Renal cortical epithelial cell (primary cell): ENCODE measurements at places on chromosomes 6 and 20. TPM values are rescaled to one million over a fixed set of nuclear protein-coding genes. Genes with fewer than 3 reads are reported as not detected.

Gene HRH3
- not detected in 2 replicates for total RNA-seq

DNA sequence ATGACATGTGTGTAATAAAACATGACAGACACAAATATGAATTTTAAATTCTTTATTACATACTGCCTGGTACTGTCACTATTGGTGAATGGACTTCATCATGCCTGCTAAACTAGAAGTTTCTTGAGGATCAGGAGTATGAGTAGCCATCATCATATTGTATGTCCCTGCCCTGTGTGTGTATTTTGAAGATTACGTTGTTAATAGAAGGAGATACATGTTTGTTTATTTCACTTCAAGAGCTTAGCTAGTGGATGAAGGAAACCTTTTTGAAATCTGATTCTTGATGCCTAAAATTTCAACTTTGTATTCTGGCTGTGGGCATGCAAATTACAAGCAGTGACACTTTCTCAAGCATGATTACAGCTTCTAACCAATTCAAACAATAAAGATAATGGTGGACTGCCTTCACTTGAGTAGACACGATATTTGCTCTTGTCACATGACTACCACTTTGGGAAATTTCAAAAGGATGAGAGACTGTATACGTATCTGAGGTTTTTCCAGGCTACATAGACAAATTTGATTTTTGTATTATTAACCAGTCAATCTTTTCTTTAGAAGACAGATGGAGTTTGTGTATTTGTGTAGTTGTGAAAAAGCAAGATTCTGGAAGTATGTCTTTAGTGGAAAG is 3.5 kb downstream of the TBPL1 start:
- DNase-seq, result no peak

Gene PSMB9
- 8.3 and 52.1 TPM in 2 replicates for total RNA-seq

Gene AIF1
- not detected in 2 replicates for total RNA-seq

DNA sequence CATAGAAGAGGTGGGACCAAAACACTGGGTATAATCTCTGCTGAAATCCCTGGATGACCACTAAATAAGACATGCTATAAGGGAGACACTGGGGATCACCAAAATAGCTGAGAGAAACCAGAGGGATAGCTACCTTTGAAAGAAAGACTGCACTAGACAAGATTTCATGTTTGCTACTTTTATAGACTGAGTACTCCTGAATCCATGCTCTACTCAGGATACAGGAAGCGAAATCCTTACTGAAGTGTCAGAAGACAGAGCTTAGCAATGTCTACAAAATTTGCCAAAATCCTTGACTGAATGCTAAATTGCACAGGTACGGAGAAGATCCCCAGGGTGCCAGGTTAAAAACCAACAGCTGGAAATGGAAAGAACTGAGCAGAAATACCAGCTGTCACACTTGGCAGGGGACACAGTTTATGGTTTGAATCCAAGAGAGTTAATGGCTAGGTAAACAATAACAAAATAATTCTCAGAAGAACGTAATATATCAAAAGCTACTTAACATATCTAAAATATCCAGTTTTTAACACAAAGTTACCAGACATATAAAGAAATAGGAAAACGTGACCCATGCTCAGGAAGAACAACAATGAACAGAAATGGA is 125.4 kb downstream of the MAN1A1 start:
- DNase-seq, result no peak

DNA sequence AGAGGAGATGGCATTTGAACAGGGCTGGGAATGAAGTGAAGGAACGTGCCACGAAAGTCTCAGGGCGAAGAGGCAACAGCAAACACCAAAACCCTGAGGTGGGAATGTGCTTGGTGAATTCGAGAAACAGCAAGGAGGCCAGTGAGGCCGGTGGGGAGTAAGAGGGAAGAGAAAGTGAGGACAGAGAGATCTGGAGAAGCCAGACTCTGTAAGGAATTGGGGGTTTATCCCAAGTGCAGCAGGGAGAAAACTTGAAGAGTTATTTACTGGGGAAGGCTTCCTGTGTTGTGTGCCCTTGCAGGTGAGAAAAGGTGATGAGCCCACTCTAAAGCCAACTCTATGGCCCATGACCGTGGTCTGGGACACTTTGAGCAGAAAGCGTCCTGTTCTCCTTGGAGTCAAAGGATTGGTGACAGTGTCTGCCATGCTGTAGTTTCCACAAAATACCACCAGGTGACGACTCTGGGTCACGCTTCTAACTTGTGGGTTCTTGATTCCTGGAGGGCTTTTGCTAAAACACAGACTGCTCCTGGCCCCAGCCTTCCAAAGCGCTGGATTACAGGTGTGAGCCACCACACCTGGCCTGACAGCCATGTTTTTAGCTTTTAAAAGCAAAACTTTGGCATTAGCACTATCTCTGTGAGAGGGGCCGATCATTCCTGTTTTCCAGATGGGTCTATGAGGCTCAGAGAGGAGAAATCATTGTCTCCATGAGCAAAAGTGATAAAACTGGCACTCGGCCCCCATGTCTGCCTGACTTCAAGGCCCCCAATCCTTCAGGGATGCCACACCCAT is 18.0 kb upstream of the CSNK2A1 start:
- peak; percentile 61 for DNase-seq

DNA sequence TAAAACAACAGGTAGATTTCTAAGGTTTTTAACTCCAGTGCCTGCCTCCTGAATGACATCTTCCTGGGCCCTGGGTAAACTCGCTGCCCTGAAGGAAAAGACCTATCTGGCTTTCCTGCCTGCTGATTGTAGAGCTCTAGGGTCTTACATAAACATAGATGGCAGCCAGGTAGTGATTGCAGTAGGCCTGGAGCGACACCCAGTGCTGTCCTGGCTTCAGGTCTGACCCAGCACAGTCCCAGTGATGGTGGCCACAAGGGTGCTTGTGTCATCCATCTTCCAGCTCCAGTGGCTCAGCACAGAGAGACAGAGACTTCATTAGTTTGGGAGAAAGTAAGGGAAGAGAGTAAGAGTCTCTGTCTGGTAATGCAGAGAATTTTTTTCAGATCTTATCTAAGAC is 542.9 kb upstream of the IMPG1 start:
- no peak for DNase-seq

Gene CAGE1
- 0.17 TPM in 1 of 2 replicates, not detected in the other for total RNA-seq

DNA sequence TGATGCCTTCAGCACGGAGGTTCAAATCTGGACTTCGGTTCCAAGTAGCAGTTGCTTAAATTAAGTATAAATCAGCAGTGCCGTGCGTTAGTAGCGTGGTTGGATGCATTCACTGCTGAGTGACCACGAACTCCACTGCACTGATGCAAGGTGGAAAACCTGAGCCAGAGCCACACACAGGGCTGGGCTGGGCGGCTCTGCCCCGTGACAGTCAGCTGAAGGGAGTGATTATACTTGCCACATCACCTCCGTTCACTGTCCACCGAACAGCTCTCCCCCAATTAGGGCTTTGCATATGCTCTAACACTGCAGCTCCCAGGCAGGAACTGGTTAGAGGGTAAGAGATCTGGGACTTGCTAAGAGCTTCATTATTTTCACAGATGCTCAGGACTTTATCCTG is 22.2 kb downstream of the PPP1R3G start:
- DNase-seq, result no peak

GRCh38 chr6:111949546-111949945 is 76.3 kb upstream of the FYN start:
- DNase-seq, result no peak

Gene SLC17A9
- 0.65 and 3.3 TPM in 2 replicates for total RNA-seq

Gene CDH22
- not detected in 2 replicates for total RNA-seq

GRCh38 chr6:12414096-12414675 is 124.0 kb downstream of the EDN1 start:
- peak; percentile 12 for DNase-seq

DNA sequence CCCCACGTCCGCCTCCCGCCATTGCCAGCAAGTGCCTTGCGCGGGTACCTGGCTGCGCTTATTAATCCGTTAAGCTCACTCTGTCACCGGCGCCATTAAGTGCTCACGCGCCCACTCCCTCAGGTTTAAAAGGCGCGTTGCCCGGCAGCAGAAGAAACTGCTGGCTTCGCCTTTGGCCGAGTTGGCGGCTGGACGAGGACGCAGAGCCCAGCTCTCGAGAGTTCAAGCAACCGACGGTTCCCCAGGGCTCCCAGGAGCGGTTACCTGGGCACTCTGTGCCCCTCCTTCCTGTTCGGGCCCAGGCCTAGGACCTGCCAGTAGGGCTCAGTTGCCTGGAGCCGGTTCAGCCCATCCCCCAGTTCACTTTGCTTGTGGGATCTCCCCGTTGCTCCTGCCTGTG is at the start of gene GGTLC1:
GGTLC1 (minus strand) TSS at position 219 of the 400 bp plus-strand sequence. CDS start 2,168 bp downstream, outside the sequence.
- DNase-seq, result no peak

DNA sequence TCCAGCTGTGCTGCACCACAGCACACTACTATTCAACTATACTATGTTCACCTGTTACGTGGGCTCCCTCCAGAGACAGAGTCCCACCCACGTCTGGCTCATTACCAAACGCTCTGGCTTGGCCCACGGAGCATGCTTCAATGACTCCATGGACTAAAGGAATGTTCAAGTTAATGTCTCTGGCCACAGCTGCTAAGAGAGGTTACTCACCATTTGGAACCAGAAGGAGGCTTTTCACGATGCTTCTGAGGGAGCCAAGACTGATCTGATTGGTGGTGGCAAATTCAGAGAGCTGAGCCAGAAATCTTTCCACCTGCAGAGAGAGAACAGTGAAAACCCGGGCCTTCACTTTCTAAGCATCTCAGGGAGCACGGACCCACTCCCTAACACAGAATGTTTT is 15.6 kb downstream of the COMMD7 start:
- peak; percentile 98 for DNase-seq

GRCh38 chr6:97702248-97702647 is 419.2 kb upstream of the MMS22L start:
- DNase-seq, result no peak

GRCh38 chr6:35230498-35230897 is 16.7 kb downstream of the SCUBE3 start:
- no peak for DNase-seq

DNA sequence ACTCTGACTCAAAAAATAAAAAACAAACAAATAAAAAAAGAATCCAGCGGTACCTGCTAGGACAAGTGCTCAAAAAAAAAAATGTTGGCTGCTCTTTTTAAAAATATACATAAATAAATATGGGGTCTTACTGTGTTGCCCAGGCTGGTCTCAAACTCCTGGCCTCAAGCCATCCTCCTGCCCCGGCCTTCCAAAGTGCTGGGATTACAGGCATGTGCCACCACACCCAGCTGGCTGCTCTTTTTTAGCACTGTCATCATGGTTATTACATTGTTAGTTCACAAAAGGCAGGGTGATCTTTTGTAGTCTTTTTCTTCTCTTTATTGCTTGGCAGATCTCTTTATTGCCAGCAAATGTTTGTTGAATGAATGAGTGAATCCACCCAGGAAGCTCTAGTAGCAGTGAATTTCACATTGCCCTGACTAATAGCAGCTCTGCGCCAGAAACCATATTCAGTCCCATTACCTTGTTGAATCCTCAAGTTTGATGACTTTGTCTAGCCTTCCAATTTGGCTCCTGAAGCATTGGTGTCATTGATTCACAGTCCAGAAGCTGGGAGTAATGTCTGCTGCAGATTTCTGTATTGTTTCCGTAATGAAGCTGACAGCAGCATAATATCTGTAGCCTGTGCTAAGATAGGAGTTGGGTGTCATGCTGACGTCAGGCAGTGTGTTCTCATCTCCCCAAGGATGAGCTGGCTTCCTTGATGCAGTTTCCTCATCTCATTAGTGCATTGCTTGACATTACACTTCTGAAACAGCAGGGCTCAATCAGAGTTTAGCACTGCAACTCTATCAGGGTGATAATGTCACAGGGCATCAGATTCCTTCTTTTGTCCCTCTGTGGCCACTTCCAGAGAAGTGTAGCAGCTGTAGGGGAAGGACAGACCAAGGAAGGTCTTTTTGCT is 84.9 kb upstream of the TGM3 start:
- DNase-seq, result no peak

DNA sequence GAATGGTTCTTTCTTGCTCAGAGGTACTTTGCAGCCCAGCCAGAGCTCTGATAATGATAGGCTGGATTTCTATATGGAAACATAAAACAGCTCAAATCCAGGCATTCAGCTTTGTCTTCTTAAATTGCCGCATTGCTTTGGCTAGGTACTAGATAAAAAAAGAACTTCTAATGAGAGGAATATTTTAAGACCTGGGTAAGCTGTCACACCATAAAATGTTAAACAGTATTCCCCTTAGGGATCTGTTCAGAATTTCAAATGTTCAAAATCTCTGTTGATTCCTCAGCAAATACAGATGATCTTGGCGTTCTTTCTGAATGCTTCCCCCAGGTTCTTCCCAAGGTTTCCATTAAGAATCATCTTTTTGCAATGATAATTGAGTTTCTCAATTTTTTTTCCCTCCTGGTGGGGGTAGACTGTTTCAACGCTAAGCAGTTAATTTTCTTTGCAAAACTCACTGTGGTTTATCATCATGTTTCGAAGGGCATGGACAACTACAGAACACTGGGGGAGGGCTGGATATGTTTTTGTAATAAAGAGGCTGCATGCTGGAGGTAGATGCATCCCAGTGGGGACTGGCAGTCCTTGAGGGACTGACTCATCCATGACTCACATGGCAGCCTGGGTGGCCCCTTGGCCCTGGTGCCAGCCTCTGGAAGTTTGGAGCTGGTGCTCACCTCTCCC is 31.0 kb downstream of the TIAM2 start:
- DNase-seq, result peak; percentile 93

DNA sequence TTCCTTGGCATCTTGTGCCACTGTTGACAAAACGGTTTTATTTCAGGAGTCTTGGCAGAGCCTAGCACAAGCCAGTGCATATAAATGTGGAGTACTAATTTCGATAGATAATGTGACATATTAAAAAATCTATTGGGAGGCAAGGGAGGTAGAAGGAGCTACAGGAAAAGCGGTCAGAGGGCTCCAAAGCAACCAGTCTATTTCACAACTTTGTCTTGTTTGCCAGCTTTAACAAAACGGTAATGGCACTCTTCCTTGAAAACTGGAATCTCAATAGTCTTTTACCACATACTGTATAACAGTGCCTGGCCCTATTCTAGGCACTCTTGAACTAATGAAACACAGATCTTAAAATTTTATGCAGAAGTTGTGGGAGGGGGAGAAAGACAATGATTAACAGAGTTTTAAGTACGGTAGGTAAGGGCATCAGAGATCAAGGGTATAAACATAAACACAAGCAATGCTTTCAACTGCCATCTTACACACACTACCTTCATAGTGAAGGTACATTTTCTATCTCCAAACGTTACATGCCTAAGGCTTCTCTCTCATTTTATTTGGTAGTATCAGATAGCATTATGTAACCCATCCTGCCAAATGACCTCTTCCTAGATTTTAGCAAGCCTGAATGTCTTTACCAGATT is 33.5 kb upstream of the SYNCRIP start:
- DNase-seq, result no peak
